ENCODE measurements at places on chromosomes 11 and 22.

GRCh38 chr11:125454047-125454446 is 42.0 kb downstream of the FEZ1 start:
- DNase-seq, result no peak

DNA sequence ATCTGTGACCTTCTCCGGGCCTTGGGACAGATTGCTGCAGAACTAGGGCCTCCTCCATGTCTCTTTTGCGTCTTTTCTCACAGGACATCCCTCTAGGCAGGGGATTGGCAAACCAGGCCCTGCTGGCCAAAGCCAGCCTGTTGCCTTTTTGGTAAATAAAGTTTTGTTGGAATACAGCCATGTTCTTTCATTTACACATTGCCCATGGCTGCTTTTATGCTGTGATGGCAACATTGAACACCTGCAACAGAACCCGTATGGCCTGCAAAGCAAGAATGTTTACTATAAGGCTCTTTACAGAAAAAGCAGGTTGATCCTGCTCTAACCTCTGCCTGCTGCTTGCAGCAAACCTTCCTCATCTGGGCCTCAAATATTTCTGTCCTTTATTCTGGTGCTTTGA is 56.8 kb upstream of the B3GAT1 start:
- DNase-seq, result no peak

GRCh38 chr22:41823797-41824196 is 9.1 kb upstream of the SREBF2 start:
- DNase-seq, result no peak

GRCh38 chr11:12016246-12016645 is 7.8 kb upstream of the DKK3 start:
- DNase-seq, result no peak

DNA sequence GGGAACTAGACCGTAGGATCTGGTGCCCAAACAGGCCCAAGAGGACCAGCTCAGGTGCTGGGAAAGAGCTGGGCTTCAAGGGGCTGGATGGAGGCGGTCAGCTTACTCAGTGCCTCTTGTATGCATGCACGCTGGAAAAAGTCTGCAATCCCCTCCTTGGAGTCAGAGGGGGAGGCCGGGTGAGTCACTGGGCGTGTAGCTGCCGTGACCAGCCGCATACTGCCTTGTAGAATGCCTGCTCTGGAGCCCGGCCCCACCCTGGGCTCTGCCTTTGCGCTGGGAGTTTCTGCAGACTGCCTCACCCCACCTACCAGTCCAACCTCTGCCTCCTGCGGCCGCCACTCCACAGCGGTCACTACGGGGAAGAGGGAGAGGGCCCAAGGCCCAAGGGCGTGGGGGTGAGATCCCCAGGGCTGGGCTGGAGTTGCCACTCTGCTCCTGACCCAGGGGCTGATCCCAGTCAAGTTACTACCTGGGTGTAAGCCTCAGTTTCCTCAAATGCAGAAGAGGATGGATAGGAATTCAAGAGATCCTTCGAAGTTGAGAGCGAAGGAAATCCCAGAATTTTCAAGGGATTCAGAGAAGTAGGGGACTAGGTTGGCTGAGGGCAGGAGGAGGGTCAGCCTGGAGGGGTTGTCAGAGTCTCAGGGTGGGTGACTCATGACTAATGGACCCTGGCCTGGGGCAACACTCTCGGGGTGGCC is 4.2 kb downstream of the MRGPRF start:
- DNase-seq, result no peak

DNA sequence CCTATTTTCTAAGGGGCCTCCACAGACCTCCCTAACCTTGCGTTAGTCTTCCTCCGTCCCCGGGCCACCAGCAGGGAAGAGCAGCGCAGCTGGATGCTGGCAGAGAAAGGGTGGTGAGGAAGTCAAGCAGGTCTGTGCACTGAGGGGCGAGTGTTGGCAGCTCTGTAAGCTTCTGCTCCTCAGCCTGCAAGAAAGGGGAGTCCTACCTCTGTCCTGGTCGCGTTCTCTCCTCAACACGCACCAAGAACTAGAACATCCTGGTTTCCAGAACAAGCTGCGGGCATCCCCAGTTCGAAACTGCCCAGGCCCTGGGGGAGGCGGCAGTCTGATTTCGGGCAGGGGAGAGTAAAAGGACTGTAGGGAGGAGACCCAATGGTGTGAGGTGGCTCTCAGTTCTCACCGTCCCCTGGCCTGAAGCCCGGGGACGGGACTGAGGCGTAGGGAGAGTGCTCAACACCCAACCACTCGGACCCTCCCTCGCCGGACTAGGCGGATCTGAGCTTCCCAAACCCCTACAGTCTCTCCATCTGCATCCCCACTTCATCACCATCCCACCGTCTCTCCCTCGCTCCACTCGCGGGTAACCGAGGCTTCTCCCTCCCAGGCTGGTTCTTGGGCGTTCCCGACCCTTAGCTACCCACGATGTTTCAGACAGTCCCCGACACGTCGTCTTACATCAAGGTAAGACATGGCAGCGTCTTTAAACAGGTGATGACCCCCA is 7.7 kb upstream of the FLI1 start:
- no peak for DNase-seq

Data from stimulated activated CD8-positive, alpha-beta memory T cell treated with anti-CD3 and anti-CD28 coated beads, Interleukin-7, amount 100 ng/mL, for 48 hours (primary cell).